Skin of body (tissue), 3 donors: ENCODE measurements at places on chromosomes 6 and 20. TPM values are rescaled to one million over a fixed set of nuclear protein-coding genes. Genes with fewer than 3 reads are reported as not detected.
A peak's percentile ranks its signal among the peaks of the same experiment; 100 is the strongest.

- DNase-seq: no peak
These were observed 214.2 kb upstream of the QKI start for GRCh38 chr6:163200289-163200688.

The SPATA2 gene
- total RNA-seq: 2.0 TPM

DNA sequence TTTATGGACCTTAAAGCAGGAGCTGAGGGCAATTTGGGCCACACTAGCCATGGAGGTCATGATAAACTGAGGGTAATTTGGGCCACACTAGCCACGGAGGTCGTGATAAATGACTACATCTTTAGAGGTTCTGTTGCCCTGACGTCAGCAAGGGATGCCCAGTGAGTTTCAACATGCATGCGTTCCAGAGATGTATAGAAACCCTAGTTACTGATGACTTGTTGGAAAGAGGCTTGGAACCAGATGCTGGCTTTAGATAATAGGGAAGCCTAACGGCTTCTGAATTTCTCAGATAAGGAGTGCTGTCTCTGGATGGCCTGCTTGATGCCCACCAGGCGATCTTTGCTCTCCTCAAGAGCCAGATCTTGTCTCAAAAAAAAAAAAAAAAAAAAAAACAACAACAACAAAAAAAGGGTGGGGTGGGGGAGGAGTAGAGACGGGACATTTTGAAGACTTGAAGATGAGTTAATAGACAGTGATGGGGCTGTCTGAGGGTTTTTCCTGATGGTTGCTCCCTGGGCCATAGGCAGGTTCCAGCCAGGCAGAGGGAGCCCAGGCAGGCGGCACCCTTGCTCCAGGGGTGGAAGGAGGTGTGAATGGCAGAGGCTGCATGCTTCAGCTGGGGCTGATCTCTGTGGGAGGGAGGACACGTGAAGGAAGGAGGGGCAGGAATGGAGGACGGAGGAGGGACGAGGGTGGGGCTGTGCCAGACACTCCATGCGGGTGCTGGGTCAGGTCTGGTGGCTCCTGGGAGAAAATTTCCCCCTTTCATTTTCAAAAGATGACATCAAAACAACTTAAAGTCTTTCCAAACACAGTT lies 27.0 kb upstream of the FRMD1 start:
- DNase-seq: no peak

The ECT2L gene
- total RNA-seq: 0.10 TPM

DNA sequence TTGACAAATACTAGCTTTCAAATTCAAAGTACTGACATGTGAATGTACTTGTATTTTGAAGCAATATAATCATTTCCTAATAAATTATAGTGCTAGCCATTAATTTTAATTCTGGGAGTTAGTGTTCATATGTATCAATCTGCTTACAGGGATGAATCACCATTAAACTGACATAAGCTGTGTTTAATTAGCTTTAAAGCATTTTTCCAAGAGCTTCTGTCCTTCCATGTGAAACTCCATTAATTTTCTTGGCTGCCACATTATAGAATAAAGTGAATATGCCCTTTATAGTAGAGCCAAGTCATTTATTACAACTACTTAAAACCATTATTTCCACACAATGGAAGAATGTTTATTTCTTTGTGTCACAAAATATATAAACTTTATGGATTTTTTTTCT lies 150.8 kb downstream of the COL21A1 start:
- DNase-seq: peak; percentile 75

The KCNK15 gene
- 0.59 TPM for total RNA-seq
